ENCODE measurements at places on chromosomes 1 and 21.
A peak's percentile ranks its signal among the peaks of the same experiment; 100 is the strongest.

DNA sequence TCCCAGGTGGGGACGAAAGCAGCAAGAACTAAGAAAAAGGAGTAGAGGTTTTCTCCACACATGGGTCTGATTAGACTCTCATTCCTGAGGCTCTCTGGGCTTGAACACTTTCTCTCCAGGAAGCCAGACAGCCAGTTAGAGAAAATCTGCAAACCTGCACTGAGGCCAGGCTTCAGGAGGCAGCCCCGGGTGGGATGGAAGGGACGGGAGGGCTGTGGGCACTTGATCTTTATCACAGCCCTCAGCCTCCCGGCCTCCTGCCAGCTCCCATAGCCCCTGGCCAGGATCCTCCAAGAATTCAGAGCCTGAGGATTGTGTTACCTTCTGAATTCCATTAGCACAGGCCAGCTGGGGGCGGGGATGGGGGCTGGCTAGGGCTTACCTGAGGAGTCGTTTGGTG, 40.1 kb downstream of the SERTAD4 start:
- no peak for DNase-seq

DNA sequence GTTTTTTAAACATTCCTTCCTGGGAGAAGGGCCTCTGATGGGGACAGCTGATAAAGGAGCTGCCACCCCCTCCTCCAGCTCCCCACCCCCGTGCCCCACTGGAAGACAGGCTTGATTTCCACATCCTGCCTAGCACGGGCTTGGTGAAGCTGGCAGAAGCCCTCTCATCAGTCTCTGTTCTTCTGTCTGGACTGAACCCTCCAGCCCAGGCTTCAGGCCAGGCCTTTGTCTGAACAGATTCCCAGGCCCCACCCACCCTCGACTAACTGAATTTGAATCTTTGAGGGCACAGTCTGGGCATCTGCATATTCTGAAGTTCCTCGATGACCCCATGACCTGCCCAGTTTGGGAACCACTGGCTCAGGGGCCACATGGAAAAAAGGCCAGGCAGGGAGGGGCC, 75.3 kb downstream of the CD58 start:
- DNase-seq, result no peak

DNA sequence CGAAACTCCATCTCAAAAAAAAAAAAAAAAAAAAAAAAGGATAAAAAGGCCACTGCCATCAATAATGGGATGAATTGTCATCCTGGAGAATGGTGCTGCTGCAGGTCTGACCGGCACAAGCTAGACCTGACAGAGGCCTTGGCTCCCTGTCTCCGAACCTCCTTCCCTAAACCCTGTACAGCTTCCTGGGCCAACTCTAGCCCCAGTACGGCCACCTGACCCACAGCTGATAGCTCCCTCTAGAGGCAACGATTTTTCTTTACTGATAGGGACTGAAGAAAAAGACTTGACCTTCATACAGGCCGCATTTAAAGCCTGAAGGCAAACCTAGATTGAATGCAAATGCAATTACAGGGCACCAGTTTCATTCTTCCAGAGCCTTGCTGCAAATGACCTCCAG, 30.7 kb downstream of the NOL9 start:
- no peak for DNase-seq

DNA sequence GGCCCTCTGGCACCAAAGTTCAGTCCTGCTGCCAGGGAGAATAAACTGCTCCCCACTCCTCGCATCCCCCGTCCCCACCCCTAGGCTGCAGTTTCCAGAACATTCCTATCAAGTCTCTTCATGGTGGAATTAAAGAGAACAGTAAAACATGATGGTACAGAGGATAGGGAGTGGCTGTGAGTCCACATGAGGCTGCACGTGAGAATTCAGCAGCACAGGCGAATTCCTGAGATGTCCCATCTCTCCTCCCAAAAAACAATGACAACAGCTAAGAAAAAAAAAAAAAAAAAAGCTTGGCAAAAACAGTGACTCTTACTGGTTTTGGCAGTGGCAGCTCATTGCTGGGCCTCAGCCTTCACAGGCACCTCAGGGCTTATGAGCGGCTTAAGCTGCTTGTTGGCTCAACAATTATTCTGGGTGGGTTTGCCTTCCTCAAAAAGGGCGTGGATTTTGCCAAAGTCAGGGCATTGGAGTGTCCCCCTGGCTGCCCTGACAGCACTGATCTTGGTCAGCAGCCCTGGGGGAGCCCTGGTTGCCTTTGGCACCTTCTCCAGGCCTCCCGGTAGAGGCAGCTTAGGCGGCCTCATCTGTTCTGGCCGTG, 5.7 kb upstream of the IFFO2 start:
- no peak for DNase-seq

GRCh38 chr1:17139637-17140036, 20.4 kb upstream of the PADI2 start:
- no peak for DNase-seq

- no peak for DNase-seq
These were observed 27.2 kb downstream of the SYT2 start for GRCh38 chr1:202683029-202683428.

DNA sequence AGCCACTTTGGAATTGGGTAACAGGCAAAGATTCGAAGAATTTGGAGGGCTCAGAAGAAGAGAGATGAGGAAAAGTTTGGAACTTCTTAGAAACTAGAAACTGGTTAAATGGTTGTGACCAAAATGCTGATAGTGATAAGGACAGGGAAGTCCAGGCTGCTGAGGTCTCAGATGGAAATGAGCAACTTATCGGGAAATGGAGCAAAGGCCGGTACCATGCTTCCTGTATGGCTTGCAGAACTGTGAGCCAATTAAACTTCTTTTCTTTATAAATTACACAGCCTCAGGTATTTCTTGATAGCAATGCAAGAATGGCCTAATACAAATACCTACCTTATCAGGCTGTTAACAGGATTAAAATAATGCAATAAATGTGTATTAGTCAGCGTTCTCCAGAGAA, 9.4 kb upstream of the TLR5 start:
- no peak for DNase-seq

GRCh38 chr1:114468710-114469468, 42.1 kb downstream of the TRIM33 start:
- DNase-seq, result peak; percentile 38

GRCh38 chr21:30713766-30714165, 4.8 kb downstream of the KRTAP21-3 start:
- no peak for DNase-seq

DNA sequence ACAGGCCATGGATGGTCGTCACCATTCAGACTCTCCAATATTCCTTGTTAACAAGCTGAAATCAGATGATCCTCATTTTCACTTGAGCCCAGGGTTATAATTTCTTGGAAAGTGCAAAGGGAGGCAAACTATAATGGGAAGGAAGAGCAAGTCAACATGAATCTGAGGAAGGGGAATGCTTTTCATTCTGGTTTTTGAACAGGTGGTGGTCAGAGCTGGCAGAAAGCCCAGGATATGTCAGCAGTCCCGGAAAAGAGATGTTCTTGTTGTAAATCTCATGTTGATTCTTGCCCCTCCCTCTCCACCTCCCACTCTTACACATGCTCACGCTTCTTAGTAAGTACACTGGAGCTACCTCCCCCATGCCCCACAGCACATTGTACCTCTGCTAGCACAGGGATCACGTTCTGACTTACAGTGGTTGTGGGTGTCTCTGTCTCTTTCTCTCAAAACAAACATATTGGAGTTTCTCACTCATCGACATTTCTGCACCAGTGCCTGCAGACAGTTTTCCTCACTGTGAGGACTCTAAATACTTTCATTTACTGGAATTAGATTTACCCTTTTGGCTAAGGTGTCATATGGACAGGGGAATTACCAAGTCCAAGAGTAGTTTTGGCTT, 77.6 kb downstream of the XCL2 start:
- peak; percentile 72 for DNase-seq

DNA sequence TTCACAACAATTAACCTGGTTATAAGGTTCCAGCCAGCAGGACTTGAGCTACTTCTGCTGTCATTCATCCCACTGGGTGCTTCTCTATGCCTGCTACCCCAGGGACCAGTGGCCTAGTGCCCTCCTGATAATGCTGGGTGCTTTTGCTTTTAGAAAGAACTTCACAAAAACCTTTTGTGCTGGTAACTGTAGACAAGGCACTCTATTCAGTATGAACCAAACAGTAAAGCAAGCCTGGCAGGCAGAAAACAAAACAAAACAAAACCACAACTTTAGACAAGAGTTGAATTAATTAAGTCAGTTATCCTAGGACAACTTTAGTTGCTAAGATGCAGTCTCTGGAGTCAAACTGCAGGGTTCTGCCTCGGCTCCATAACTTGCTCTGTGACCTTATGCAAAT, 61.9 kb upstream of the ADGRL2 start:
- no peak for DNase-seq

All from activated naive CD4-positive, alpha-beta T cell treated with anti-CD3 and anti-CD28 coated beads for 36 hours (primary cell).